Caki2 (cell line): ENCODE measurements at places on chromosomes 3 and 15. TPM values are rescaled to one million over a fixed set of nuclear protein-coding genes. Genes with fewer than 3 reads are reported as not detected.
A peak's percentile ranks its signal among the peaks of the same experiment; 100 is the strongest.

DNA sequence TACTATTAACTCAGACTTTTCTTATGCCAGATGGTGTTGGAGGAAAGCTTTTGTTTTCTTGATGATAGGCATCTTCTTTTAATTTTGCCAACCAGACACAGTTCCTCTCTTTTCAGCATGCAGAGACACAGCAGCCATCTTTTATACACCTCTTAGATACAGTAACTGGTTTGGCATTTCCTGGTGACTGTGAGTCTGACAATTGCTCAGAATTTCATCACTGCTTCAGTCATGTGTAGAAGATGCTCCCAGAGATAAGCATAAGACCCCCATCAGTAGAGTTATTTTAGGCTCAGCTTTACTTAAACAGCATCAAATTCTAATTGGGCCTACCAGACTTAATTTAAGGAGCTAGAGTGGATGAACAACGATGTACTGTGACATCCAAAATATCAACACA lies 779.0 kb downstream of the SQOR start:
- no peak for DNase-seq

DNA sequence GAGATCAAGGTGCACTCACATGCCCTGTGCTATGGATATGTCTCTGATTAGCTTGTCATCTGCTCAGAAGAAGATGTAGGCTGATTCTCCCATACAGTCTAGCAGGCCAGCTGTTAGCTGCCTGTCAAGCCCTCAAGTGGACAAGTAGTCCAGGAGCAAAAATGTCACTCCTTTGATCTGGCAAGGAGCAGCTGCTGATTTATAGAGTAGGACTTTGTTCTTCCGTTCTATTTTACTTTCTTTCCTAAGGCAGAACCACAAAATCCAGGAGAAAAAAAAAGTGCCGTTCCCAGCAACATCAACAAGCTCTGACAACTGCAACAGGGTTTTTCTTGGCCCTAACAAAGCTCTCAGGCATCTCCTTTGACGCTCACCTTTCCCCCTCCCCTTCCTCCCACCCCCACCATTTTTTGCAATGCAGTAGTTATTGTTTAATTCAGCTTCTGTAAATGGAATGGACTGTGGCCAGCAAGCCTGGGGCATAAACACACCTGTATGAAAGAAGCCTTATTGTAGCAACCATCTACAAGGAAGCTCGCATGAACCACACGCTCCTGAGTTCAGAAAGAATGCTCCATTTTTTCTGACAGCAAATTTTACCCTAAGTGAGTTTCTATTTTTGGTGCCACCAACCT lies 196.3 kb downstream of the MEIS2 start:
- peak; percentile 44 for DNase-seq

- no peak for DNase-seq
Measured at GRCh38 chr3:25679642-25680302, 15.1 kb upstream of the TOP2B start.

DNA sequence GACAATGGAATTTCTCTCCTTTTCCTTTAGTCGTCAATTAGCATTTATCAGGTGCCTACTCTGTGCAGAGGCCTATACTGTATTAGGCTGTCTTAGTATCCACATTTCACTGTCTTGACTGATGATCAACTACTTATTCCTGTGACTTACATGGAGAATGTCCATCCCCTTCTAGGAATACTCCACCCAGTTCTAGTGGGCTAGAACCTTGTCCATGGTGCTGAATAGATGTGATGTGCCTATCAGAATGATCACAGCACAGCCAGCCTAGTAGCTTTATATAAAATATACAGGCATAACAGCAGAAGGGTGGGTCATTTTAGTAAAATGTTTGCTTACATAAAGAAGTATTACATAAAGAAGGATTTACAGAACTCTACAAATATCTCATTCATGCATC lies 621.4 kb downstream of the PDCD6IP start:
- DNase-seq, result peak; percentile 18

GRCh38 chr3:149808209-149808829 lies 4.7 kb upstream of the RNF13 start:
- DNase-seq, result peak; percentile 63

DNA sequence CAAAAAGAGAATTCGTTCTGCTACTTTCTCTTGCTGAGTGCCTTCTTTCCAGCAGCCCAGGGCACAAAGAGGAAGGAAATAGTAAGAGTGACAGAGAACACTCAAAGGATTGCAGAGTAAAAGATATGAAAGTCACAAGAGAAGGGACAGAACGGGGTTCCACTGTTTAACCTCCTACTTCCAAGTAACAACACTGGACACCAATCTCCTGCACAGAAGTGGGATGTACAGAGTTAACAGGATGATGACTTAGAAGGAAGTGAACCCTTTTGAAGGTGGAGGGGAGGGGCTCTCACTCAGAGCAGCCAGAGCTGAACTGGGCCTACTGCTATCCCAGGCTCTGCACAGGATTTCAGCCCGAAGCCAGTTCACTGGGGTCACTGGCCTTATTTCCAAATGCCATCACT lies 130.1 kb upstream of the PRICKLE2 start:
- peak; percentile 10 for DNase-seq

GRCh38 chr3:128133273-128133883 lies 9.8 kb upstream of the RUVBL1 start:
- DNase-seq, result peak; percentile 16

- no peak for DNase-seq
Measured at GRCh38 chr15:60678632-60679031, 199.7 kb upstream of the ICE2 start.

- peak; percentile 22 for DNase-seq
Measured at GRCh38 chr3:162492446-162493081, 996.0 kb downstream of the OTOL1 start.

DNA sequence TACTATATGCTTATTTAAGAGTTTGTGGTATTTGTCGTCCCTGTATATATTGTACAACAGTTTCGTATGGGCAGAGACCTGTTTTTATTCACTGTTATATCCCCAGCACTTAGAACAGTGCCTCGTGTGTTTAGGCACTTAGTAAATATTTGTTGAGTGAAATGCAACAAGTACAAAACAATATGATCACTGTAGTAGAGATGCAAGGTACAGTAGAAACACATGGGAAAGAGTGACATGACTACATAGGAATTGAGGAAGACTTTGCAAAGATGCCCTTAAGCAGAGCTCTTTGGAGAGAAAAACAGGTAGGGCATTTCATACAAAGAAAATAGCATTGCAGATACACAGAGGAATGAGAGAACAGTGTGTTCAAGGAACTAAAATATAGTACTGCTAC lies 18.3 kb downstream of the RASA2 start:
- no peak for DNase-seq

GRCh38 chr3:58568572-58569286 lies 8.5 kb downstream of the FAM107A start:
- DNase-seq, result peak; percentile 43

GRCh38 chr3:185272033-185272432 lies 18.2 kb upstream of the EHHADH start:
- no peak for DNase-seq

GRCh38 chr3:99537416-99537815 lies 101.0 kb upstream of the COL8A1 start:
- no peak for DNase-seq

- peak; percentile 84 for DNase-seq
Measured at GRCh38 chr3:186806089-186807055, at the start of gene RFC4. RFC4 (minus strand) TSS chr3:186806482; CDS start chr3:186804713, 1,769 bp downstream.

DNA sequence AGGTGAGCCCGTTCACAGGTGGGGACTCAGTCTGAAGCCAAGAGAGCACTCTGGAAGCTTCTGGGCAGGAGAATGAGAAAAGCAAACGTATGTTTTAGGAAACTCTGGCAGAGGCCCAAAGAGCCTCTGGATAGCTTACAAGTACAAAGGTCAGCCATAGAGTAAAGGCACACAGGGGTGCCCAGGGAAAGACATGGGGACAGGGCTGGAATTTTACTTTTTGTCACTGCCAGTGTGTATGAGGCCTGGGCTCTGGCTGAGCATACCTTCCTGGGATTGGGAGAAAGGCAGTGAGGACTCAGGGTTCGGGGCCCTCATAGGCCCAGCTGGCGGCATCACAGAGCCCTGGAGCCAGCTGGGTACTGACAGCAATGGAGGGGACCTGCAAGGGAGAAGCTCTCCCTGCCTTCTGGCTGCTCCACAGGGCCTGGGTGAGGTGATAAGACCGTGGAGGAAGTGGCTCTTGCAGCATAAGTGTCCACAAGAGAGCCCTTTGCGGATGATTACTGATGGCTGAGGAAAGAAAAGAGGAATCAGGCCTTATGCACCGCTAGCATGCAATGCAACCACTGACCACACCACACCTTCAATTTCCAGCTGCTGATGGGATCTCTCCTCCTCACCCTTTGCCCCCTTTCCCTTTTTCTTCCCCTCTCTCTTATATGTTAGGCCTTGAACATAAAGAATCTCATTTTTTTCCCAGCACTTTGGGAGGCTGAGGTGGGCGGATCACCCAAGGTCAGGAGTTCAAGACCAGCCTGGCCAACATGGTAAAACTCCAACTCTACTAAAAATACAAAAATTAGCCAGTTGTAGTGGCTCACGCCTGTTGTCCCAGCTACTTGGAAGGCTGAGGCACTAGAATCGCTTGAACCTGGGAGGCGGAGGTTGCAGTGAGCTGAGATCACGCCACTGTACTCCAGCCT lies 25.1 kb upstream of the BCL2L10 start:
- no peak for DNase-seq

DNA sequence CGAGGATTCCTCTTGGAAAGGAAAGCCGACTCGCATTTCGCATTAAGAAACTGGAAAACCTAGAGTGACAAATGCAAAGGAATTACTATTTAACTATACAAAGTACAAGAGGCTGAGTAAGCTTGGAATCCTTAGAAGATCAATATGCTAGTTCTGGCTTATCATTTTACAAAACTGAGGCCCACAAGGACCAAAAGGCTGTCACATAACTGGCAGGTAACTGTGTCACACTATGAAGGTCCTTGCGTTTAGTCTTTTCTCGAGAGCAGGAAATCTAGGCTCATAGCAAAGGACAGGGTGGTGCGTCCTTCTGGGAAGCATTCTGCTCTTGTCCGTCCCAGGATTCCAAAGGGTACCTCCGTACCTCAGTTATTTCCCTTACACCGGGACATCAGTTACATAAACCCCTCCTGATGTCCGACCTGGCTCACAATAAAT lies 629 bp downstream of the RPL24 start:
- DNase-seq, result no peak

DNA sequence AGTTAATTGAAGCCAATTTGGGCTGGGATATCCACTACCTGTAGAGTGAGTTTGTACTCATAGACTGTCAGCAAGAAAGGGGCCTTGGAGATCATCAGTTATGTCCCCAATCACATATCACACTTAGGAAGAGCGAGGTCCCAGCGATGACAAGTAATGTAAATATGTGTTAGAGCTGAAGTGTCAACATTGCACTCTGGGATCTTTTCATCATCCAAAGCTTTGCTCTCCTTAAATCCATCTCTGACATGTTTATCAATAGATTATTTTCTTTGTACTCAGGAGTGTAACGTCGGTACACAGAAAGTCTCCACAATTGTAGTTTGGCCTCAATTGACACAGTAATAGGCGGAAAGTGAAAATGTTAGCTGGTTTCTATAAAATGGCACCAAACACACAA lies 113.7 kb upstream of the TPRG1 start:
- DNase-seq, result no peak

DNA sequence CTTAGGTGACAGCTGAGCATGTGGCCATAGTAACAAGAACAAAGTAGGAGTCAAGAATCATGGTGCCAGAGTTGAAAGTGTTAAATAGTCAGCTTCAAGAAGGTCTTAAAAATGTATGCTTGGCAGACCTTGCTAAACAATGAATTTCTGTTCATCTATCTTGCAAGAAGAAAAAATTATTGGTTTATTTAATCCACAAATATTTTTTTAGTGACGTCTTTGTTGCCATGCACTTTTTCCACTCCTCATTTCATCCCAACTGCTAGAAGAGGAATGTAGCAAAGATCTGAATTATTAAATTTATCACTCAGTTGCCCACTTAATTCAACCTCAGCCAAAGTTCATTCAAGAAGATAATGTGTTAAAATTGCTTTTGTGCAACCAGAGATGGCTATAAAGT lies 3.2 kb upstream of the SLC4A7 start:
- no peak for DNase-seq

DNA sequence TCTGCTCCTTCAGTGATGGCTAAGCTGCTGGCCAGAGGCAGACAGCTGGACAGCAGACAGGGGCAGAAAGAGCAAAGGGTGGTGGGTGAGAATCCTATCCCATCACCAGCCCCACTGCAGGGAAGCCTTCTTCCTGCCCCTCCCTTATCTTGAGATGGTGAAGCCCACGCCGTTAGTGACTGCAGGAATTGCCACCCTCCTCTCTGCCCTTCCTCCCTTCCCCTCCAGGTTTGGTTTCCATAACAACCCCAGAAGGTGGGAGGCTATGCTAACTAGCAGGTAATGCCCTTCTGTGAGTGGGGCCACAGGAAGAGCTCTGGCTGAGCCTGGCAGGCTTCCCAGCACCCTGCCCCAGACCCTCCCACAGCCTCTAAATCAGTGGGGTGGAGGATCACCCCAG lies 32.8 kb downstream of the SCN5A start:
- DNase-seq, result no peak

DNA sequence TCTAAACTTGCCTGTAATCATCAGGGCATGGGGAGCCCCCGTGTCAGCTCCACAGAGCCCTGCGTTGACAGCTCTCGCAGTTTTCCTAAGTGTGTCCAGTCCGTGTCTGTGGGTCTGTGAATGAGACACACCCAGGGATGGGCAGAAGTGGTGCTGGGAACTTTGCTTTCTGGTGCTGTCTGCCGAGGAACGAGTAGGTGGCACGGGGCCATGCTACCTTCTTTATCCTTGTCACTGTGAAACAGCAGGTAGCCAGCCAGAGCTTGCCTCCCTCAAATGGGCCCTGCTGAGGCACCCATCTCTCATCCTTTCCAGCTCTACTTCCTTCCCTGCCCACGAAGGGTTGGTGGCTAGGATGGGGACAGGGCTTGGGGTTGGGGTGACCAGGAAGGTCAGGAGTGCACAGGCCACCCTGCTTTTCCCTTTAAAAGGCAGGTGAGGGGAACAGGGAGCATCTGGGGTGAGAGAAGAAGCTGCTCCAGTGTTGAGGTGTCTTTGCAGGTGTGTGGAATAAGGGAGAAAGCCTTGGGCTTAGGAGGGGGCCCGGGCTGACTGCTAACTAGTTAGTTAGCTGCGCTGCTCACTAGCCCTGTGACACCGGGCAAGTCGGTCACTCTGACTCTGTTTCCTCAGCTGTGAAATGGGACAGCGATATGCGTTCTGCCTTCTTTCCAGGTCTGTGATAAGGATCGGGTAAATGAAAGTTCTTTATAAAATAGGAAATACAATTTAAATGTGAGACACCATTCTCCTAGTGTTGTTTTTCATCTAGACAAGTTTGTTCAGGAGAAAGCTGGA lies 27.9 kb downstream of the PDIA5 start:
- DNase-seq, result no peak

- DNase-seq, result peak; percentile 70
Measured at GRCh38 chr3:44477312-44478030, at the start of gene ZNF445. ZNF445 (minus strand) TSS chr3:44477670; CDS start chr3:44455549, 22,121 bp downstream.

- DNase-seq, result no peak
Measured at GRCh38 chr15:57302640-57303257, 73.6 kb upstream of the CGNL1 start.

The CIP2A gene
- 13.2 and 16.7 TPM in 2 replicates for total RNA-seq

The FAM3D gene
- not detected in 2 replicates for total RNA-seq

The HYAL1 gene
- total RNA-seq, result 1.2 TPM in 1 of 2 replicates, not detected in the other

The FAIM gene
- 11.2 and 28.8 TPM in 2 replicates for total RNA-seq

The SLC9C1 gene
- not detected in 2 replicates for total RNA-seq

The ARHGEF26 gene
- total RNA-seq, result 0.32 and 0.88 TPM in 2 replicates

The GOLGA6D gene
- total RNA-seq, result not detected in 2 replicates

The GOLGA8J gene
- not detected in 2 replicates for total RNA-seq

The ZNF280D gene
- 5.5 and 10.7 TPM in 2 replicates for total RNA-seq
